ENCODE measurements at places on chromosomes 2 and 18.

GRCh38 chr18:74896390-74896991, 298.8 kb downstream of the ZNF407 start:
- DNase-seq, result peak; percentile 21

- DNase-seq, result no peak
These were observed 156.1 kb upstream of the PIEZO2 start for GRCh38 chr18:11305507-11305906.

DNA sequence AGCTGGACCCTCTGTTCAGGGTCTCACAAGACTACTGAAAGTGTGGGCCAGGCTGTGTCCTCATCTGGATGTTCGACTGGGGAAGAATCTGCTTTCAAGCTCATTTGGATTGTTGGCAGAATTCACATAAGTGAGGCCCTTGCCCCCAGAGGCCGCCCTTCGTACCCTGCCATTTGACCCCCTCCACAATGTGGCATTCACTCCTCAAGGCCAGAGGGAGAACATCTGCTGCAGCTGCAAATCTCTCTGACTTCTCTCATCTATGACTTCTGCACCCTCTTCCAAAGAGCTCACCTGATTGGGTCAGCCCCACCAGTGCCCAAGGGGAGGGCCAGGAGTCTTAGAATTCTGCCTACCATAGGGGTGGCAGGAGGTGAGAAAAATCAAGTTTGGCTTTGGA, 3.9 kb upstream of the CNDP2 start:
- no peak for DNase-seq

DNA sequence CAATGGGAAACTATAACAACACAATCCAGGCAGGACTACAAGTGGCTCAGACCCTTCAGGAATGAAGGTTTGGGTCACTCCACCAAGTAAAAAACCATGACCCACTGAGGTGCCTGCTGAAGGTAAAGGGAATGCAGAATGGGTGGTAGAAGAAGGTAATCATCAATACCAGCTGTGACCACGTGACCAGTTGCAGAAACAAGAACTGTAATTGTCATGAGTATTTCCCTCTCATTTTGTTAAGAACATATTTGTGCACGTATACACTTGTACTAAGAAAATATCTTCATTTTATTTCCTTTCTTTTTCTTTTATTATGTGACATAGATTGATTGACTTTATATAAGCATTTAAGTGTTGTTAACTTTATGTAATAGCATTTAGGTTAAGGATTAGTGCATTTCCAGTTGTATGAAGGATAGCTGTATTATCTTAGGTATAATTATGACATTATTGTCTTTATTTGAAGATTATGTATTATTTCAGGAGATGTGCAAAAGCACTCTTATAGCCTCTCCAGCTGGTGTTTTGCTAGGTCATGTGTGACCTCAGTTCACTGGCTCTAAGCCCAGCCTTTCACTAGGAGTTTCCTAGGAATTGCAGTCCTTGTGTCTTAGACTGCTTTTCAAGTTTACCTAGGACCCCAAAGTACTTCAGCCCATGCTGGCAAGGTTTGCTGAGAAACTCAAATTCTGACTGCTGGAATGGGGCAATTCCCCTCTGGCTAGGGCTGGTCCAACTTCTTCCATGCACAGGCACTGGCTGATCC, 125.7 kb upstream of the DPP10 start:
- no peak for DNase-seq

DNA sequence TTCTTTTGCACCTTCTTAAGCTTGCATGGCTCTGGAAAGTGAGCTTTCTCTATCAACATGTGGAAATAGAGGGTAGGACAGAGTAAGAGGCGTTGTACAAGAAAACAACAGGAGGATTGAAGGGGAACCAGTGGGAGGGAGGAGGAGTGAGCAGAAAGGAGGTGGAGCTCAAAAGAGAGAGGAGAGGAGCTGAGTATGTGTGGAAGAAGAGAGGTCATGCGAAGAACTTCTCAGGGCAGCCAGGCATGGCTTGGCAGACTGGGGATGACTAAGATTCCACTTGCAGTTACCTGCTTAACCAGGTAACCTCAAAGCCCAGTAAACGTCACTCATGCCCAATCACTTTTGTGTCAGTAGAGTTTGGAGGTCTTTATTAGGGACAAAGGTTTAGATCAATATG, 105.1 kb downstream of the BCL2L11 start:
- DNase-seq, result no peak

GRCh38 chr2:9206991-9207640, 504 bp downstream of the ASAP2 start:
- DNase-seq, result peak; percentile 30

DNA sequence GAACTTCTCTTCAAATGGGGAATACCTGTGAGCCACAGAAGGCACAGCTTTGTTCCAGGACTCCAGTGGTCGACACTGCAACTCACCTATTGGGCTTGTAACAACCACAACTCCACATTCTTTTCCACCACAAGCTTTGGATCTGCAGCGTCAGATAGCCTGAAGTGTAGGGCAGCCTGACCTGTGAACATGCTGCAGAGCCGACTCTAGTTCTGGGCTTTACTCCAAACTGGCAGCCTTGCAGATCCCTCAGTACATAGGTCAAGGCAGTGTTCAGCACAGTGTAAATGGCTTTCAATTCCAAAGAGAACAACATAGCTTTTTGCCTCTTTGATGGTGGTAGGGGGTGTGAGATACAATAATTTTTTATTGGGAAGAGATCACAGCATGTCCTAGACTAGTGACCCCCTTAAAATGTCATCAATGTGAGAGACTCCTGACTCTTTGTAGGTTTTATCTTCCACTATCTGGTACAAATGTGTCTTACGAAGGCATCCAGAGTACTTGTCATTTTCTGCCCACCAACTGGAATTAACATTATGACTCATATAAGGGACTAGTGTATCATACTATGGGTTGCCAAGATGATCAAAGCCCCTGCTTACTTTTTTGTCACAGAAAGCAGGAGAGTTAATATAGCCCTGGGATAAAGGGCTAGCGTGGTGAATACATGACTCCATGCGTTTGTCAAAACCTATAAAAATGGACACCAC, 149.8 kb downstream of the COPS8 start:
- no peak for DNase-seq

- no peak for DNase-seq
These were observed 45.6 kb upstream of the TMEM178A start for GRCh38 chr2:39620067-39620466.

GRCh38 chr18:2547477-2548087, 23.7 kb downstream of the METTL4 start:
- DNase-seq, result peak; percentile 23

DNA sequence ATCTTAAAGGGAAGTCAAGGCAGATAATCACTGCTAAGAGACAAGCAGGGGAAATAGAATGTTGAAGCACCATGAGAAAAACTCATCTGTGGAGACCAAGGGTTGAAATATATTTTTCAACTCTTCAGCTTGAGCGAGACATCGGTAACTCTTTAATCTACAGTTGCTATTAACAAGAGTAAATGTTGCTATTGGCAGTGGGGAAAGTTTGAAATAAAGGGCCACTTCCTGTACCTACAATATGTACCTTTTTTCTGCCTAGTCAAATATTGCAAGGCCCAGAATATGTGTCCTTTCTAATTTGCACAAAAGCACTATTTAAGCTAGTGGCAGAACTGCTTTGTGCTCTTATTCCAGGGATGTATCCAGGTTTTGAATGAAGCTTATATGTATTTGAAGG, 65.8 kb downstream of the EFEMP1 start:
- DNase-seq, result no peak

DNA sequence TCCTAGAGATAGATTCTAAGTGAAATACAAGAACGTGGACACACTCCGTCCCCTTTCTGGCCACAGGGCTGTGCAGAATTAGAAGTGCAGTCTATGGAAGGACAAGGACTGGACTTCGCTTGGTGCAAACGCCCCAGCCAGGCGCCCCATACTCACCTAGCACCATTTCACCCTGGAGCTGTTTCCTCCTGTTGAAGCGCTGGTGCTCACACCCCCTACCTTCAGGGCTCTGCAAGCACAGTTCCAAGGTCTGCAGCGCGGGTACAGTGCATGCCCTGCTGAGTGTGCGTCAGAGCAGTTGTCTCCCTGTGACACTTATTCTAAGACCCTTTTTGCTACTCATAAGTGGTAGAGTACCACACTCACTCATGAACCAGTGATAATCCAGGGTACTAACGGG, 3.0 kb downstream of the HPCAL1 start:
- no peak for DNase-seq

DNA sequence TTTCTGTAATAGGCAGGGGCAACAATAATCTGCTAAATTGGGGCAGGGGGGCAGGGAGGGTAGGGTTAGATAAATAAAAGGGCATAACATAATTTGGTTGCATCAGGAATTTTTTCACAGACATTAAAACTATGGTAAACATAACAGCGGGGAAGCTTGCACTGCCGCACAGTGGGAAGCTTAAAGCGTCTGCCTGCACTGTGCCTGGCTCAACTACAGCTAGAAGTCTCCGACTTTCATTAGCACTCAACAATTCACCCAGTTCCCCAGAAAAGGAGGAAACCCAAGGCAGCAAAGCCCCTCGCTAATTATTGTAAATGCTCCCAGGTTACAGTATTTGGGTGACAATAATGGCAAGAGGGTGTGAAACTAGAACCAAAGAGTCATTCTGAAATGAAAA, 562.9 kb downstream of the ARHGAP15 start:
- no peak for DNase-seq

- no peak for DNase-seq
These were observed 30.3 kb downstream of the ZC3H15 start for GRCh38 chr2:186516396-186516795.

DNA sequence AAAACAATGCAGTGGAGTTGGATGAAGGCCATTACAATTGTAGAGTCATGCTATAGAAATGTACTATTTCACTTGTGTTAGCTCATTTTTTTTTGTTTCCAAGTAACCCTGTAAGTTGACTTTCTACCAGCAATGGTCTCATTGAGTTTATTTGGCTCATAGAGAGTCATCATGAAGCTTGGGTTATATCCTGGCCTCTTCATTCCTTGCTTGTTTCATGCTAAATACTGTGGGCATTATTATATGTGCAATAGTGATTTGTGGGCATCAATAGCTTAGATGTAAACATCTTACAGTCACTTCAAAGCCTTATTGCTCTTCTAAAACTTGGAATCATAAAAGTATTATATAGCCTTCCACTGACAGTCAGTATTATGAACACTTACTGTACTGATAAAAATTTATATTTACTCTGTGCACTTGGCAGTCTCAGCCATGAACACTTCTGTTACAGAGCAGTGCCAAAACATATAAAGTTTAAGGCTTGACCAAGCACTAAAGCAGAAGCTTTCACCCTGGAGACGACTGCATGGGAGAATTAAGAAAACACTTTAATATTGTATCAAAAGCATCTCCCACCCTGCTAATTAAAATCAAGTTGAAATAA, 751.2 kb downstream of the SATB2 start:
- DNase-seq, result no peak

DNA sequence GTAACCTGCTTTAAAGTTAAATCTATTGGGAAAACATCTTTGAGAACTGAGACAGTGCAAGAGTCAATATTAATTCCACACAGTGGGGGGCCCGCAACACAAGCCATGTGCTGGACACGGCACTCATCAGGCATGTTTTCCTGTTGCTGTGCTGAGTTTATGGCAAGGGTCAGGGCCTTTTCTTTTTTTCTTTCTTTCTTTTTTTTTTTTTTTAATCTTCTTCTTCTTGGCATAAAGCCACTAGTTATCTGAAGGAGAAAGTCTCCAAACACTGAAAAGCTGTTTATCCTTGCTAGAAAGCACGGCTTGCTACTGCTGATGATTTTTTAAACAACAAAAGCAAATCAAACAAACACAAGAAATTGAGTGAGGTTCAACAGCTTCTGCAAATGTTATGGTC, 252.1 kb downstream of the ZNF521 start:
- no peak for DNase-seq

- DNase-seq, result no peak
These were observed 95.9 kb downstream of the EPHA4 start for GRCh38 chr2:221476195-221476594.

DNA sequence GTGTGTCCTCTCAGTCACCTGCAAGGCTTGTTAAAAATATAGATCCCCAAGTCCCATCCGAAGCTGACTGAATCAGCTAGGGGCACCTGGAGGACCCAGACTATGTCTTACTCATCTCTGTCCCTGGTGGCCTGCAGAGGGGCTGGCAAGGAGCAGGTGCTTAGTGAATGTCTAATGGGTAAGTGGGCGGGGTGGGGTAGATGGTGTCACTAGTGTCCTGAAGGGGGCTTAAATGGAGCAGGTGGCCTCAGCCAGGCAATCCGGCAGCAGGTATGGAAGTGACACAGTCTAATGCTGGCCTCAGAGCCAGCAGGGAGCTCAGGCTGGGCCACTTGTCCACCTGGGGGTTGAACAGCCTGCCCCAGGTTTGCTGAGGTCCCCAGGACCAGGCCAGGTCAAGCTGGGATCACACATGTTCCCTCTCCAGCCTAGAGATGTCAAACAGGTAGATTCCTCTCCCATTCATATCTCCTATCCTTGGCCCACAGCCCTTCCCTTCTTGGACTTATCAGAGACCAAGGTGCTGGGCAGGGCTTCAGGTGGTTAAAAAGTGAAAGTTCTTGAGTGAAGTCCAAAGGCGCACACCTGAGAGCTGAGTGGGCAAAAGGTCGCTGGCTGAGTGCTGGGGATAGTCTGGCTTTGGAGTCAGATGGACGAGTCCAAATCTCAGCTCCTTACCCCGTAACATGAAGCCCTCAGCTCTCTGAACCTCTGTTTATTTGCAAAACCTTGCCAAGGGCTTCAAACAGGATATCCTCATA, 1.7 kb downstream of the STEAP3 start:
- DNase-seq, result peak; percentile 46

GRCh38 chr2:190930411-190930810, 49.8 kb downstream of the GLS start:
- no peak for DNase-seq

DNA sequence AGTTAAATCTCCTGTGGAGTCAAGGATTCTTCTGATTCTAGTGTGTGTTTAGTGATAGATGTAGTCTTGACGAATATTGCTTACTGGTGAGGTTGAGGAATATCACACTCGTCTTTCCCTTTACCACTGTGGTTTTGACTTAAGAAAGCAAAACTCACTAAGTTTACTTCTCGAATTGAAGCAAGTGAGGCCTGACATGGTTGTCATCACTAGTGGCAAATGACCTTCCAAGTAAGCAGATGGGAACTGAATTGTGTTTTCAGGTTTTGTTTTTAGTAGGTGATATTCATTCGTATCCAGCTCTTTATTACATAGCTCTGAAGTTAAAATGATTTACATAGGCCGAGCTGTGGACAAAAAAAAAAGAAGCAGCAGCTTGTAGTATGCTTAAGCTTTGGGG, 20.6 kb upstream of the DSG4 start:
- peak; percentile 15 for DNase-seq

GRCh38 chr18:4060427-4061281, 394.5 kb downstream of the DLGAP1 start:
- no peak for DNase-seq

DNA sequence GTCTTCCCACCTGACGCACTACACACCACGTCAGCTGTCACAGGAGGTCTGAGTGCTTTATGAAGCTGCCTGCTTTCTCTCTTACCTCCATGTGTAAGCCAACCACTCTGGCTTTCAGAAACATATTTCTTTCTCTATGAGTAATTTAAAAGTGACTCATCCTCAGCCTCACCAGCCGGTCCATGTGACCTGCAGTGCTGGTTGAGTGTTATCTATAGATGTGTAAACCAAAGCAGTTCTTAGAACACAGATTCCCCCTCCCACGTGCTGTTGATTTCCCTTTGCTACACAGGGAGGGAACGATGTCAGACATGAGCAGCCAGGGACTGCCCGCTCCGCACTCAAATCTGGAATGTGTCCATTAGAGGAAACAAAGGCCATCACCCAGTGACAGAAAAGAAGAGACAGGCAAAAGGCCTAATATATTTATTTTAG, 157.8 kb downstream of the BCL2 start:
- DNase-seq, result peak; percentile 73

GRCh38 chr18:74489676-74490075, 6.5 kb upstream of the CNDP2 start:
- no peak for DNase-seq

GRCh38 chr18:73621091-73621490, 526.5 kb downstream of the FBXO15 start:
- DNase-seq, result no peak
